ENCODE measurements at places on chromosomes 13 and 19. TPM values are rescaled to one million over a fixed set of nuclear protein-coding genes. Genes with fewer than 3 reads are reported as not detected.

LILRB2 gene
- polyA plus RNA-seq, result not detected

LRRC63 gene
- polyA plus RNA-seq, result not detected

FUT6 gene
- 53.3 TPM for polyA plus RNA-seq

CGB2 gene
- not detected for polyA plus RNA-seq

UPF3A gene
- polyA plus RNA-seq, result 60.2 TPM

RNF225 gene
- polyA plus RNA-seq, result not detected

RDH8 gene
- polyA plus RNA-seq, result not detected

SNRPA gene
- 162 TPM for polyA plus RNA-seq

CPB2 gene
- 125 TPM for polyA plus RNA-seq

MAU2 gene
- 42.5 TPM for polyA plus RNA-seq

SERP2 gene
- not detected for polyA plus RNA-seq

EDNRB gene
- not detected for polyA plus RNA-seq

GPC5 gene
- 0.21 TPM for polyA plus RNA-seq
